ENCODE measurements at places on chromosomes 4 and X. TPM values are rescaled to one million over a fixed set of nuclear protein-coding genes. Genes with fewer than 3 reads are reported as not detected.

GPRASP1 gene
- total RNA-seq = 1.1 TPM

FAM50A gene
- total RNA-seq = 60.2 TPM

GPR82 gene
- total RNA-seq = not detected

AFM gene
- total RNA-seq = not detected

GYPE gene
- under 0.01 TPM for total RNA-seq

TMEM35A gene
- total RNA-seq = 1.9 TPM

IL1RAPL1 gene
- total RNA-seq = under 0.01 TPM

DNAAF6 gene
- not detected for total RNA-seq

RRAGB gene
- total RNA-seq = 19.3 TPM

ADH5 gene
- total RNA-seq = 54.3 TPM

KLB gene
- under 0.01 TPM for total RNA-seq

GLOD5 gene
- not detected for total RNA-seq

NDST3 gene
- 8.3 TPM for total RNA-seq

SHROOM4 gene
- 20.7 TPM for total RNA-seq

AMBN gene
- total RNA-seq = not detected

TMPRSS11B gene
- not detected for total RNA-seq

LNX1 gene
- total RNA-seq = 4.0 TPM

ZMAT1 gene
- total RNA-seq = 1.3 TPM

CLDN22 gene
- total RNA-seq = not detected

GPC3 gene
- not detected for total RNA-seq

PNMA6F gene
- total RNA-seq = not detected

XG gene
- under 0.01 TPM for total RNA-seq

P2RY4 gene
- total RNA-seq = not detected

TRAPPC11 gene
- 24.0 TPM for total RNA-seq

TRIML2 gene
- 2.3 TPM for total RNA-seq

ARHGEF38 gene
- total RNA-seq = not detected

ADH4 gene
- not detected for total RNA-seq

XAGE2 gene
- total RNA-seq = not detected

TBC1D8B gene
- 2.4 TPM for total RNA-seq

GRID2 gene
- total RNA-seq = not detected

ODAPH gene
- not detected for total RNA-seq

STATH gene
- not detected for total RNA-seq

PPP1R3F gene
- total RNA-seq = 3.2 TPM

PNCK gene
- total RNA-seq = not detected

MXRA5 gene
- total RNA-seq = not detected

GCNA gene
- 1.3 TPM for total RNA-seq

MAGEB2 gene
- total RNA-seq = not detected

MAGEB17 gene
- total RNA-seq = not detected

NALF2 gene
- 0.13 TPM for total RNA-seq
